Choroid plexus epithelial cell (primary cell): ENCODE measurements at places on chromosomes 3 and 15.

DNA sequence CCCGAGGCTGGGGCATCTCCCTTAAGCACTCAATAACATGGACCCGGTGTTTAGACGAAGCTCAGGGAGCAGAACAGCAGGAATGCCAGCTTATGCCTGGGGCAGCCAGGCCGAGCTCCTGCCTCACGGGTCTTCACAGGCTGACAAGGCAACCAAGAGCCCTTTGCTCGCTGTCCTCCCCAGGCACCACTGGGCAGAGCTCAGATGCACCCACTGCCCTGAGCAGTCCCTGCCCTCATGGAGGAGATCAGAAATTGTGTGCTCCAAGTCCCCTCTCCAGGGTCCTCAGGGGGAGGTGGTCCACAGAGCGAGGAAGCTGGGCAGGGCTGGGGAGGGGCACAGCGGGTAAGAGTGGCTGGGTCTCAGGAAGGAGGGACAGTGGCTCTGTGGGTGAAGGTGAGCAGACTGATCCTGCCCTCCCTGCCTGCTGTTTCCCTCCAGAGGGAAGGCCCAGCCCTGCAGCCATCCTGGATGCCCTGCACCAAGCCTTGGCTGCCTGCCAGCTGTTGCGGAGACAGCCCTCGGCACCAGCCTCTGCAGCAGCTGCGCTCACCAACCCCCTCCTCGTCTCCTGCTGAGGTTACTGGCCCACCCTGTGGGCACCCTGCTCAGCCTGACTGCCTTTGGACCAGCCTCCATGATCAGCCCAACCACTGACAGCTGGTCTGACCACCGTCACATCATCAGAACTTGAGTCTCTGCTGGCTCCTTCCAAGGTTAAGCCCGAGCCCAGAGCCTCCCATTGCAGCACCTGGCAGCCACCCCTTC, 21.1 kb upstream of the GP9 start:
- no peak for DNase-seq

- DNase-seq, result no peak
These were observed 83.9 kb downstream of the LEKR1 start for GRCh38 chr3:156910022-156910421.

- DNase-seq, result peak; percentile 35
These were observed 24.5 kb downstream of the QTRT2 start for GRCh38 chr3:114081037-114081436.

- DNase-seq, result peak; percentile 54
These were observed 30.4 kb upstream of the TM4SF1 start for GRCh38 chr3:149407898-149408297.

DNA sequence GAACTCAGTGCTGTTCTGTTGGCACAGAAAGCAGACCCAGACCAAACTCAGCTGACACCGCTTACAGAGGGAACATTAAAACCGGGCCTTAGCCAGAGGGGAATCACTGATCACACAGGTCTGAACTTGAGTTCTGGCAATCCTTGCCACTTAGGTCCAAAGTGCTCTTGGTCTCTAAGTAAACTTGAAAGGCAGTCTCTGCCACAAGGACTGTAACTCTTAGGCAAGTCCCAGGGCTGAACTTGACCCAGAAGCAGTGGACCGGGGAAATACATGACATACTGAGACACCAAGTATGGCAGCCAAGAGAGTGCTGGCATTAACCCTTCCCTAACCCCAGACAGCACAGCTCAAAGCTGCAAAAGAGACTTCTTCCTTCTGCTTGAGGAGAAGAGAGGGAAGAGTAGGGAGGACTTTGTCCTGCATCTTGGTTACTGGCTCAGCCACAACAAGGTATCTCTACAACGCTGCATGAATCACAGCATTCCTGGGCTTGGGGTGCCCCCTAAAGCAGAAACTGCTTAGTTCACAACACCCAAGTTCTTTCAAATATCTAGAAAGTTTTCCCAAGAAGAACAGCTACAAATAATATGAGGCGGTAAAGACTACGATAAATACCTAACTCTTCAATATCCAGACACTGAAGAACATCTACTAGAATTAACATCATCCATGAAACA, 32.5 kb downstream of the NAALADL2 start:
- DNase-seq, result peak; percentile 39

DNA sequence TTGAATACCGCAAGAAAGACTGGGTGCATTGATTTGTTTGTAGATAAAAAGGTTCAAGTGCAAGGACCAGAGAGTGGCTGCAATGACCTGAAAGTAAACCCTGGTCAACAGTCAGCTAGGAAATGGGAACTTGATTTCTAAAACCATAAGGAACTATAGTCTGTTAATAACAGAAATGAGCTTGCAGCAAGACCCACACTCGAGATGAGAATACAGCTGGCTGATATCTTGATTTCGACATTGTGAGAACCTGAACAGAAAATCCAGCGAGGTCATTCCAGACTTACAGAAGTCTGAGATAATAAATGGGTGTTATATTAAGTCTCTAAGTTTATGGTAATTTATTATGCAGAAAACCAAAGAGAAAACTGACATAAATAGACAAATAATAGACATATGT, 177.3 kb downstream of the NFKBIZ start:
- DNase-seq, result no peak

- no peak for DNase-seq
These were observed 288.7 kb downstream of the SOX2 start for GRCh38 chr3:182000447-182000846.

DNA sequence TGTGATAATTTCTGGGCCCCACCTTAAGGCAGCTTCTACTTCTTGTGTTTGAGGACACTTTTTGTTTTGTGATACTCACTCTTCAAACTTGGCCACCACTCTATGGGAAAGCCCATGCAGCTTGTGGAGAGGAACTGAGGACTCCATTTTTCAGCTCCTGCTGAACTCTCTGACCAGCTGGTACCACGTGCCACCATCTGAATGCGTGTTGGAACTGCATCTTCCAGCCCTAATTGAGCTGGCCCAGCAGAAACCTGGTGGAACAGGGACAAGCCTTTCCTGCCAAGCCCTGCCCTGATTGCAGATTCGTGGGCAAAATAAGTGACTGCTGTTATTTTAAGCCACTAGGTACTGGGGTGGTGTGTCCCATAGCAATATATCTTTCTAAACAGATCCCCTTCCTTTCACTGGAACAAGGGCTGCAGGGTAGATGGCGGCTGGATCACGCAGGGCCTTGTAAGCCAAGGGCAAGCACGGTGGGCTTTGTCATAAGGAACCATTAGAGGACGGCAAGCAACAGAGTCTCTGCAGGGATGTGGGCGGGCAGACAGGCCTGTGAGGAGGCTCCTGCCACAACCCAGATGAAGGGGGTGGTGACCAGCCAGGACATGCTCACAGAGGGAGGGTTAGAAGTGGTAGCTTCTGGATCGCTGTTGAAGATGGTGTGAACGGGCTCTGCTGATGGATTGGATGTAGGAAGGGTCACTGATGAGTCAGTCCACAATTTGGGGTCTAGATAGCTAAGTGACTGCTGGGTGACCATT, 9.5 kb downstream of the H1-8 start:
- DNase-seq, result no peak

- DNase-seq, result peak; percentile 77
These were observed 168.4 kb upstream of the BCL6 start for GRCh38 chr3:187913617-187914033.

- no peak for DNase-seq
These were observed 132.2 kb downstream of the ASB7 start for GRCh38 chr15:100734586-100734985.

DNA sequence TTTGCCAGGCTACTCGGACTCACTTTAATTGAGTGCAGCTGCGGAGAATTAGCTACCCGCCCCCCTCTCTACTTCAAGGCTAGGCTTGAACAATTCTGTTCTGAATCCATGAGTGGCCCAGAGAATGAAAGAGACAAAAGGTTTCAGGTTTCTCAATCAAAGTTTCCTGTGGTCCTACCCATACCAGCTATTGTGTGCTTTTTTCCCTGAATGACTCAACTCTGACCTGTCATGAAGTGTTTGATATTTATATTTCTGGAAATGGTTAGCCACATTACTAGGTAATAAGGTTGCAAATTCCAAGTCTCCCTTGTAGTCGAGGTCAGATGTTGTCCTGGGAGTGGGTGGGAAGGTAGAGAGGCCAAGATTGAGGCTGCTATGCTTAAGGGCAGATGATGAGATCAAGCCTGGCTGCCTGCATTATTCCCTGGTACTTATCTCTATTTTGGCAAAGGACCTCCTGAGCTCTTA, 392.7 kb upstream of the TBL1XR1 start:
- DNase-seq, result peak; percentile 93

- DNase-seq, result no peak
These were observed 621.4 kb downstream of the PDCD6IP start for GRCh38 chr3:34419801-34420200.

DNA sequence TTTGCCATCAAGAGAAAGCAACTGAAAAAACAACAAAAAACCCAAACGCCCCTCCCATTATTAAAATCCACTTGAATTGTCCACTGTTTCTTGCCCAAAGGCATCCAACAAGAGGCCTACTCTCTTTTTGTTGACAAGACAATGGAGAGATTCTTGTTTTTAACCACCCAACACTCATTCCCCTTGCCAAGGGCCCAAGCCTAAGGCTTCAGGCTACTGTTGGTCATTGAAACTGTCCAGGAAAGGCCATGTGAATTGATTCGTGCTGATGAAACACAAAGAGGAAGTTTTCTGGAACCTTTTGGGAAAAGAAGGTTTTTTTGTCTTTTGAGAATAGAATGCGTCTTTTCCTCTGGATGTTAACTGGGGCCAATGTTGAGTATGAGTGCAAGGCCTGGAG, 157.4 kb upstream of the PFN2 start:
- DNase-seq, result no peak

DNA sequence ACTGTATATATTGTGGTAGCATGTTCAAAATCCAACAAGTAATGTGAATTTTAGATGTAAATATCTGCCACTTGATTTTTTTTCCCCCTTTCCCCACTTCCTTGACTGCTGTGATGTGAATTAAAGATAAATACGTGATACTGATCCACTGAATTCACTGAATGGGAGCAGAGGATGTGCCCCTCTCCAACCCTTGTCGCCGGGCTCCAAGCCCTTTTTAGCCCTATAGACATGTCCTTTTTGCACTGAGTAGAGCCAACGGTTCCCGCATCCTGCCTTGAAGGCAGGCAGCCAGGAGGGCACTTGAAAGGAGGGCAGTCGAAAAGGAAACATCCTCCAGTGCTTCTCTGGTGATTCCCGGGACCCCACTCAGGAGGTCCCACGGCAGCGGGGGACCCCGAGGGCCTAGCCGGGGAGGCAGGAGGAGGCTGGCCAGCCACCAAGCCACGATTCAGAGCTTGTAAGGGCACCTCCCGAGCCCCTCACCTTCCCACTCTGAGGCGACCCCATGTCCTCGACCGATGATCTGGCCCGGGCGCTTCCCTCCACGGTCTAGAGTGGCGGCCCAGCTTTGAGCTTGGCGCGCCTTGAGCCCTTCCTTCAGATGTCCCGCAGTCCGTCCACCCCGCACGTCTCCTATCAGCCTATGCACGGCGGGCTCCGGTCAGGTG, 901 bp upstream of the MANF start:
- DNase-seq, result peak; percentile 28

- DNase-seq, result peak; percentile 44
These were observed 110.0 kb downstream of the DGKG start for GRCh38 chr3:186251948-186252619.

GRCh38 chr3:46965151-46965550, 11.4 kb downstream of the CCDC12 start:
- no peak for DNase-seq

DNA sequence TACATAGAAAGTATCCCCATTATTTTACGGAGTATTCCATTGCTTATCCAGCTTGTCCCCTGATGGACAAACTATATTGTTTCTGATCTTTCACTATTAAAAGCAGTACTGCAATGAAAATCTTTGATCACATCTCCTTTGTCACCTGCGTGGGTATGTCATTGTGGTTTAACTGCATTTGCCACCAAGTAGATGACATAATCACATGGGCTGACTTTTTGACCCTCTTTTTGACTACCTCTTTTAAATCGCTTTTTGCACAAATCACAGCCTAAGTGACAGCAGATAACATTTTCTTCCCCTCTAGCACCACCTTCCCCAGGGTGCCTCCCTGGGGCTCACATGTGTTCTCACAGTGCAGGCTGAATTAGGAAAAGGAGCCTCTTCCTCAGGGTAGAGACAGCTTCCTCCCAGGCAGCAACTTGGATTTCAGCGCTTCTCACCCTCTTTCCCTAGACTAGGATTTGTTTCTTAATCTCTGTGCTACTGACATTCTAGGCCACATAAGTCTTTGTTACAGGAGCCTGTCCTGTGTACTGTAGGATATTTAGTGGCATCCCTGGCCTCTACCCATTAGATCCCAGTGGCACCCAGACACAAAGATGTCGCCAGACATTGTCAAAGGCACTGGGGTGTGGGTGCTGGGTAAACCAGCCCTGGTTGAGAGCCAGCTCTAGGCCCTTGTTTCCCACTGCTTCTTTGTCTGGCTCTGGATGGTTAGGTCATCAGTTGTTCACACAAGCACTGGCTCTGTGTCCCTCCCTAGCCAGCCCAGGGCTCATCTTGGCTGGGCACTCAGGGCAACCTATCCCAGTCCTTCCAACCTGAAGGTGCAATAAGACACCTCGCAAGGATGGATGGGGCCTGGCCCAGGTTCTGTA, 1.3 kb upstream of the RBP1 start:
- DNase-seq, result no peak

- DNase-seq, result peak; percentile 83
These were observed 30.1 kb downstream of the POPDC2 start for GRCh38 chr3:119630128-119630879.

GRCh38 chr3:185089751-185090150, 63.1 kb downstream of the C3orf70 start:
- no peak for DNase-seq

DNA sequence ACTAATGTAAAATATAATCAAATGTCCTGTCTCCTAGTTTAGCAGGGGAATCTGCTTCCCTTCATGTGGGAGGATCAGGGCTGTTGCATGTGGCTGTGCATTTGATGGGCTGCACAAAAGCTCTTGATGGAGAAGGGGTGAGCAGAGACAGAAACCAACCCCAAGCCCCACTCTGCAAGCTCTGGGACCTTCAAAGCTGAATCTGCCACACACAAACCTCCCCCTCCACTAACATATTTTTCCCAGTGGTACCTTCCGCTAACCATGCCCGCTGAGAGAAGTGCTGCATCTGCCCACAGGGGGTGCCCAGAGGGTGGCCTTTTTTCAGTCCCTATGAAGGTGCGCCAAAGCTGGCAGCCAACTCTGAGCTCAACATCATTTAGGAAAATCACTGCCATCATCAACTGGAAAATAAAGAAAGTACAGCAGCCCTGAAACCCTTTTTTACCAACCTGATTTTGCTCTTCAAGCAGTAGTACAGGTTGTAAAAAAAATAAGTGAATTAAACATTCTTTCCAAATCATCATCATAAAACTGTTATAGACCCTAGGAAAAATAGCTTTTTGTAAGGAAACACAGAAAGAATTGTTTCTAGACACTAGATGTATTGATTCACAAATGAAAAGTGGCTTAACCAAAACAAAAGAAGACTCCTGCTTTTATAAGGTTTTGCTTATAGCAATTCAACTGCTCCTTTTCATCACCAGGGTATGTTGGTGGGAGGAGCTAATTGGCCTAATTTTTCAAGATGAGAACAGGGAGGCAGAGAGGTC, 97.0 kb downstream of the HHLA2 start:
- DNase-seq, result no peak

GRCh38 chr3:188437926-188438325, 284.0 kb downstream of the LPP start:
- DNase-seq, result no peak
